Lower leg skin (tissue), 4 donors: ENCODE measurements at places on chromosomes 11 and 22. TPM values are rescaled to one million over a fixed set of nuclear protein-coding genes. Genes with fewer than 3 reads are reported as not detected.

Gene SYTL2
- 7.4 TPM for total RNA-seq

Gene APOA5
- not detected for total RNA-seq

Gene OR5P2
- total RNA-seq = 2.5 TPM

Gene RIMBP3C
- not detected for total RNA-seq

Gene SPINDOC
- total RNA-seq = 5.1 TPM

DNA sequence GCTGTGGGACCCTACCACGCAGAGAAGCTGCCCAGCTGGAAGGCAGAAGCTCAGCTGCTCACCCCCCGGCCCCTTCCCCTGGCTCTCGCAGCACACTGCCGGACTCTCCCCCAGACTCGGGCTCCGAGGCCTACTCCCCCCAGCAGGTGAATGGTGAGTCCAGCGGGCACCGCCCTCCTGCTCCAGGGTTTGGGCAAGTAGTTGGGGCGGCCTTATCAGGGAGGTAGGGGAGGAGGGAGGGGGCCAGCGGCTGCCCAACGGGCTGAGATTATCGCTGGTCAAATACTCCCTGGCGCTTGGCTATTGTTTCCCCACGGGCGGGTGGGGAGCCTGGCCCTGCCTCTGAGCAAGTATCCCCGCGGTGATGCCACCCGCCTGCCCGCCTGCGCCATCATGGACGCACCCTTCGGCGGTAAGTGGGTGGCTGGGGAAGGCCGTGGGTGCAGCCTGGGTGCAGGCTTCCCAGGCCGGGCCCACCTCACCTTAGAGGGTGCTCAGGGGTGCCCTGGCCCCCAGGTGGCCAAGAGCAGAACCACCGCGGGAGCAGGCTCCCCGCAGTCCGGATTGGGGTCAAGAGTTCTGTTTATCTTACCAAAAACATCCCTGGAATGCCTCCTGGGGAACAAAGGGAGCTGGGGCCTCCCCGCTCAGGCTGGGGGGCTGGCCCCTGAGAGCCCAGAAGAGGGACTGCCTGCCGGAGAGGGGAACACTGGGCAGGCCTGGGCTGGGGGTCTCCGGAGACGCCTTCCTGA is 16.9 kb downstream of the MYRF start:
- no peak for DNase-seq

DNA sequence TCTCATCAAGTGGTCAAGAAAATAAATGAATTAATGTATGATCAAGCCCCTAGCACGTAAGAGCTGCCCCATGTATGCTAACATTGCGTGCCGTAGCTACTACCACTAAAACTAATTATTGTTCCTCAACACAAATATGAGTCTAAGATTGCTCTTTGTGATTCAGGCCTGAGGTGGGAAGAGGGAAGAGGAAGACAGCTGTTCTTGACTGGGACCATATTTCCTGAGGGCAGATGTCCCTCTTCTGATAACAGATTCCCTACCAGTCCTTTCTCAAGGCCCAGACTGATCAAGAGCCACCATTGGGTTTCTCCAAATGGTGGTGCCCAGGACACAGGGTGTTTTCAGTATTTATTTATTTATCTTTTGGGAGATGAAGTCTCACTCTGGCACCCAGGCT is 87.2 kb upstream of the CADM1 start:
- DNase-seq = no peak

DNA sequence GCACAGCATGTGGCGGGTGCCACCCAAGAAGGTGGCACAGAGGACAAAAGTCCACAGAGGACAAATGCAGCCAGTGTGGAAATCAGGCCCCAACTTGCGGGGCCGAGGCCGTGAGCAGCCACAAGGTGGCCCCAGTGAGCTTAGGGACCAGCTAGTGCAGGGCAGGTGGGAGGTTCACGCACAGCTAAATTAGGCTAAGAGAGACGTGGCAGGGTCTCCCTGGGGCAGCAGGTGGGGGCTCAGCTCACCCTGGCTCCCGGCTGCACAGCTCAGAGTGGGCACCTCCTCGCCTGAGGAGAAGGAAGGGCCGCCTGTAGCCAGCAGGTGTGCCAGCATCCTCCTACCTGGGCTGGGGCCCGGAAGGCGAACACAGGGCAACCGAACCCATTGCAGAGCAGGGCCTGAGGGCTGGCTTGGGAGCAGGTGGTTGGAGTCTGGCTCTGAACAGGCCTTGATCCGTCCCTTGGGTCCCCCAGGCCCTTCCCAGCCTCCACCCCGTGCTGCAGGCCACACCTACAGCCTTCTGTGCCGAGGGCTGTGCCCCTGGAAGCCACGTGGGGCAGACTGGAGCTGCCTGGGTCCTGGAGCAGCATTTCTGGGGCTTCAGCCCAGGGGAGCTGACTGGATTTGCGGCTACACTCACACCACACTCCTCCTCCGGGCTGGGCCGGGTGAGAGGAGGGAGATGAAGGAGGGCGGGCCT is 26.1 kb upstream of the CELSR1 start:
- peak; percentile 71 for DNase-seq

DNA sequence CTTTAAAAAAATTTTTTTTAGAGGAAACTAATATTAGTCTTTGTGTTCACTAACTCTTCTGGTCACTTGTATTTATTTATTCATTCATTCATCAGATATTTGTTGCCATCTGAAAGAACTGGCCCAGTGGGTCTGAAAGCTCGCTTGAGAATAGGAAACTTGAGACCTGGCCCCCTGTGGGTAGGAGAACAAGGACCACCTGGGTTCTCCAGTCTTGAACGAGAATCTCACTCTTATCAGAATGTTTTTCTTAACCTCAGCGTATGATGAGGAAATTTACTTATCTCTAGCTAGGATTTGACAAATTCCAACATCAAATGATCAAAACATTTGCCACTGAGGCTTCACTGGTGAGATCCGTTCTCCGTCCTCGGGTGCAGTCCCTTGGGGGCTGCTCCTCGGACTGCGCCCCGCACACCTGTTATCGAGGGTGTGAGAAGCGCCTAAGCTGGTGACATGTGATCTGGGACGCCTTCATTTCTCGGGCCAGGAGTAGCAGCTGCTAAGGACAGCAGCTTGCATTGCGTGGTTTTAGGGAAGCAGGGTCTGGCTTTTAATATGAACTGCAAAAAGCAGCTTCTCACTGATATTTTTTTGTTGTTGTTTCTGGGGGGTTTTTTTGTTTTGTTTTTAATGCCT is 6.3 kb downstream of the C22orf31 start:
- no peak for DNase-seq
